ENCODE measurements at places on chromosomes 13 and 19. TPM values are rescaled to one million over a fixed set of nuclear protein-coding genes. Genes with fewer than 3 reads are reported as not detected.

MEIOSIN gene
- total RNA-seq: not detected

TEX26 gene
- total RNA-seq: 0.30 TPM

N4BP2L1 gene
- 0.30 TPM for total RNA-seq

NKPD1 gene
- 0.15 TPM for total RNA-seq

FAM124A gene
- total RNA-seq: 0.15 TPM

C5AR1 gene
- total RNA-seq: 0.17 TPM

NFILZ gene
- total RNA-seq: not detected

CPB2 gene
- not detected for total RNA-seq

SAE1 gene
- total RNA-seq: 203 TPM

NFIX gene
- 42.9 TPM for total RNA-seq

LIPE gene
- 9.9 TPM for total RNA-seq

HSPB6 gene
- 22.5 TPM for total RNA-seq

URAD gene
- not detected for total RNA-seq

IZUMO4 gene
- total RNA-seq: 1.0 TPM

LMTK3 gene
- under 0.01 TPM for total RNA-seq

ZNF835 gene
- total RNA-seq: 0.89 TPM

WDR62 gene
- 12.2 TPM for total RNA-seq

APOE gene
- 21.0 TPM for total RNA-seq

SIGLEC5 gene
- not detected for total RNA-seq

ACTL9 gene
- total RNA-seq: not detected

SBK2 gene
- total RNA-seq: not detected

PCDH9 gene
- 4.6 TPM for total RNA-seq

FTL gene
- 3,463 TPM for total RNA-seq

ZNF154 gene
- 1.0 TPM for total RNA-seq

RAB20 gene
- total RNA-seq: 2.8 TPM

All from bronchus fibroblast of lung (primary cell).